ENCODE measurements at places on chromosomes 12 and 14.

DNA sequence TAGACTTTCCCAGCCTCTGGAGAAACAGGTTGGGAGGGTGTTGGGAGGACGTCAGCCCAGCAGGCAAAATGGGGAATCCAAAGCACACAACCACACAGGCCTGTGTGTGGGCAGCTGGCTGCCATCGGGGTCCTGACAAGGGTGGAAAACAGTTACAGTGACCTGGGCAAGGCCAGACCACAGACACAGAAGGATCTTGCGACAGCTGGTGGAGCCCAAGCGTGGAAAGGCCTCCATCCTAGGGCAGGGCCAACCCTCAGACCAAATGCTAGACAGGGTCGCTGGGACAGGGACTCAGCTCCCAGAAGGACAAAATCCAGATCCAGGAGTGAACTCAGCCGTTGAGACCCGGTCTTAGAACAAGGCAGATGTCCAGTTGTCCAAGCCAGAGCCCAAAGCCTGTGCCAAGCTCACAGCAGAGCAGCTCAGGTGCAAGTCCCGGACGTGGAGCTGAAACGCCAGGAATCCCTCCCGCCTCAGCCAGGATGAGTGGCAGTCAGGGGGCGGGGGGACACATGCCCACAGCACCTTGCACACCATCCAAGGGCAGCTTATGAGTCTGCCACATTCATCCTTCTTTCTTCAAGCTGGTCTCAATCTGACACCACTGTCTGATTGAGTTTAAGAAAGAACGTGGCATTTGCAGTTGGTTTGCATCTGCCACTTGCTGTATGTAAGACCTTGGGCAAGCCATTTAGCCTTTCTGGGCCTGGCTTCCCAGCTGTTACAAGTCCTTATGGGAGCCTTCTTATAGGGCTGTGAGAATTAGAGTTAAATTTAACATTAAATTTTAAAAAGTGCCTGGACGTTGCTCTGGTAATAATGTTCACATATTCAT, 37.6 kb downstream of the DEGS2 start:
- no peak for DNase-seq

DNA sequence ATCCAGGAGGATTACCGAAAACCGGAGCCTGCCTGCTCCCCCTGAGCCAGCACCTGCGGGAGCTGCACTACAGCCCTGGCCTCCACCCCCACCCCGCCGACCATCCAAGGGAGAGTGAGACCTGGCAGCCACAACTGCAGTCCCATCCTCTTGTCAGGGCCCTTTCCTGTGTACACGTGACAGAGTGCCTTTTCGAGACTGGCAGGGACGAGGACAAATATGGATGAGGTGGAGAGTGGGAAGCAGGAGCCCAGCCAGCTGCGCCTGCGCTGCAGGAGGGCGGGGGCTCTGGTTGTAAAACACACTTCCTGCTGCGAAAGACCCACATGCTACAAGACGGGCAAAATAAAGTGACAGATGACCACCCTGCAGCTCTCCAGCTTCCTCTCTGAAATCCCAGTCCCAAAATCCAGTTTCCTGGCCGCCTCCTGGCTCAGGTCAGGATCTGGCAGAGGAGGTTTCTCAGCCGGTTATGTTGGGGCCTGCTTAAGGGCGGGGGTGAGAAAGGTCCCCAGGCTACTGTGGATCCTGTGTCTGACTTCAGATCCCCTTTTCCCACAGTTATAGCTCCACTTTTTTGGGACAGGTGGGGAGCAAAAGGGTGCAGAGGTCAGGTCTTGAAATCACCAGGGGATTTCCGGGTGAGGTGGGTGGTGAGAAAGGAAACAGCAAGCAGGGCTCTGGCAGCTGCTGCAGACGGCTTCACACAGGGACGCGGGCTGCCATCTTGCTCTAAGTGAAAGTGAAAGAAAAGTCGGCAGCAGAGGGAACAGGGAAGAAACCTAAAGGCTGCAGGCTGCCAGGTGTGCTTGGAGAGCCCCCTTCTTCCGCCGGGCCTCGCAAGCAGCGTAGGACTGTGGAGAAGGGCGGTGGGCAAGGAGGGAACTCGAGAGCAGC, at the start of gene TAPBPL:
Gene TAPBPL, plus strand, starts transcription at position 695 of the 897 bp plus-strand sequence. CDS start 207 bp downstream, outside the sequence.
- DNase-seq, result peak; percentile 62

DNA sequence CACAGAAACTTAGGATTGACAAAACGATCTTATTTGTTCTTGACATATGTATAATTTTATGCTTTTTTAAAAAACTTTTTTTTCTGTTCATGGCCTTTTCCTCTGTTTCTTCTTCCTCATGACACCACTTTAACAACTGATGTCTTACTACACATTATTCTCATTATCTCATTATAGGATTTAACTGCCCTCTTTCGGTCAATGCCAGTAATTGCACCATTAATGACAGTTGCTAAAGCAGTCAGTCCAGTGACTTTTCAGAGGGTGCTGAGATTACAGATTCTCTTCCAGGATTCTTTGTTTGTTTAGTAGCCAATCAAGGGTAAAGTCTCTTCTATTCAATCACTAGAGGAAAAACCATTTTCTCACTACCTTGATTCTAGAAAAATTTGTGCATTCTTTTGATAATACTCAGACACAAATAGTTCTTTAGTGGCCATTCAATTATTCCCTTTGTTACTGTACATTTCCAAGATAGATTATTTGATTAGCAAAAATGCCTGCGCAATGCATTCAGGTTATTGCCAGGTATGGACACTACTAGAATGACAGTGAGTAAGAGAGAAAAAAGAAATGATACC, 50.1 kb downstream of the KLRG1 start:
- no peak for DNase-seq

GRCh38 chr12:104699489-104700190, 242.9 kb downstream of the CHST11 start:
- DNase-seq, result peak; percentile 12

DNA sequence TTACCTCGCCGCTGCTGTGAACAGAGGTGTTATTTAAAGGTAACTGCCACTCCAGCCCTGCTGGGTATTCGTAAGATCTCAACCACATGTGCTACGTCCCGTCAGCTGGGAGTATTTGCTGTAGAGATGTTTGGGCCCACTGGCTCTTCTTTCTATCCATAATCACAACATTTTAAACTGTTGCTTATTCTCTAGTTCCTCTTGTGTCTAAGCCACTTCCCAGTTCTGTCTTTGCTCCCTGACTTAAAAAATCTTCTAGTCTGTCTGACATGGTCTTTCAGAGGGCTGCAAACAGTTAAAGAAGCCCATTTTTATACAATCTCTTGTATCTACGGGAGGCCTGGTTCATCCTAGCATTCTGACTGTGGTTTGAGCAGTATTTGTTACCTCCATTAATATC, 33.2 kb upstream of the HELB start:
- no peak for DNase-seq

DNA sequence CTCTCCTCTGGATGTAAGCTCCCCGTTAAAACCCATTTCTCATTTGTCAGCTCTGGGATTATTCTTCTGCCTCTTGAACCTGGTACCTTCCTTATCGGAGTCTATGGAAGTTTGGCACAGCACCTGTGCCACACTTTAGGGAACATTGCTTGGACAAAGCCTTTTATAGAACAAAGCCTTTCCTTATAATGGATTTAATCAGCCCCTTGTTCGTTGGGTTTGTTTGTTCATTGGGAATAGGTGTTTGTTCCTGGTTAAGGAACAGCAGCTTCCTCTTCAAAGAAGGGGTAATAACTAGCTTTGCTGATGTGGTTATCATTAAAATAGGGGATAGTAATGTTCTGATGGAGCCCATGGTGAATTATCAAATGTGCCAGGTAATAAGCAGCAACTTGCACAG, 70.4 kb downstream of the NRXN3 start:
- no peak for DNase-seq

- no peak for DNase-seq
Measured at GRCh38 chr12:29503283-29503682, 5.8 kb upstream of the OVCH1 start.

DNA sequence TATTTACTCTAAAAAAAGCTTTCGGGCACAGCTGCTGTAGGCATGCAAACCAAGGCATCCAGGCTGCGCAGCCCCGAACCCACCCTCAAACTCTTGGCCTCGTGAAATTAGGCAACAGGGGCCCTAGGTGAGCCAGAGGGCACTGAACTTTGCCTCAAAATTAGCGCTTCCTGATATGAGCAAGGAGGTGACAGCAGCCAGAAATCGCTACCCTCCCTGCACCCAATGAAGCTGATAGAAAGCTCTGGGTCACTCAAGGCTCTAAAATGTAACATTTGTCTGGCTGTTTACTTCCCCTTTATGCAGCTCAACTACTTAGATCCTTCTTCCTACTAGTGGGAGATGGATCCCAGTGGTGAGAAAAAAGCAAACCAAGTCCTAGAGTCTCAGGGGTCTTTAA, 61.8 kb downstream of the PITPNM2 start:
- DNase-seq, result no peak

- no peak for DNase-seq
Measured at GRCh38 chr12:79932357-79932756, 2.5 kb downstream of the PPP1R12A start.

DNA sequence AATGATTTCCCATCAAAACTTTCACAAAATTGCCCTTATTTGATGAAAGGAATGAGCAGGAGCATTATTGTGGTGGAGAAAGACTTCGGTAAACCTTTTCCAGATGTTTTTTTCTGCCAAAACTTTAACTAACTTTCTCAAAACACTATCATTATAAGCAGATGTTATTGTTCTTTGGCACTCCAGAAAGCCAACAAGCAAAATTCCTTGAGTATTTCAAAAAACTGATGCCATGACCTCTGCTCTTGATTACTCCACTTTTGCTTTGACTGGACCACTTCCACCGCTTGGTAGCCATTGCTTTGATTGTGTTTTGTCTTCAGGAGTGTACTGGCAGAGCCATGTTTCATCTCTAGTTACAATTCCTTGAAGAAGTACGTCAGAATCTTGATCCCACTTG, 29.7 kb upstream of the RAB21 start:
- no peak for DNase-seq

DNA sequence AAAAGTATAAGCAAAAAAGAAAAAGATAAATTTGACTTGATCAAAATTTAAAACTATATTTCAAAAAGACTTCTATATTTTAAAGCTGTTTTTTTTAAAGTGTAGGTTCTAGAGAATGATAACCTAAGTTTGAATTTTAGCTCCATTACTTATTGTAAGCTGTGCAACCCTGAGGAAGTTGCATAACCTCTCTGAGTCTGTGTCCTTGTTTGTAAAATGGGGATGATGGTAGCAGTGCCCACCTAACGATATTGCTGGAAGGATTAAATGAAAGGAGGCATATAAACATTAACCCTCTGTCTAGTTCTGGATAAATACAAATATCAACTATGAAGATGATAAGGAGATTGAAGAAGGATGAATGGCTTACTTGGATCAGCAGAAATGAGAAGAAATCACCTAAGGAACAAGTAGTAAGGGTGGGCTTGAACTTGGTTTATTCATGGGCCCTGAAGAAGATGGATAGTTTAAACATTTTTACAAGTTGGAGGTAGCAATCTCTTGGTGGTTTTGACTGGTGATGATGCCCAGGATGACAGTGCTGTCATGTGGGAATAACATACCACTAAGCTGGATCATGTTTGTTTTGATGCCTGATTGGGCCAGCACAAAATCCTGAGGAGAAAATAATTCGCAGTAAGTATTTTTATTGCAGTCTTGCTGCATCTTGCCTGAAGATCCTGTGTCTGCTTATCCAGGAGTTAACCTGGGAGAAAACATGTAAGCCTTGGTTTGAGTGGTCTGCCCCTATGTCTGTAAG, 35.0 kb downstream of the TXNRD1 start:
- DNase-seq, result no peak

DNA sequence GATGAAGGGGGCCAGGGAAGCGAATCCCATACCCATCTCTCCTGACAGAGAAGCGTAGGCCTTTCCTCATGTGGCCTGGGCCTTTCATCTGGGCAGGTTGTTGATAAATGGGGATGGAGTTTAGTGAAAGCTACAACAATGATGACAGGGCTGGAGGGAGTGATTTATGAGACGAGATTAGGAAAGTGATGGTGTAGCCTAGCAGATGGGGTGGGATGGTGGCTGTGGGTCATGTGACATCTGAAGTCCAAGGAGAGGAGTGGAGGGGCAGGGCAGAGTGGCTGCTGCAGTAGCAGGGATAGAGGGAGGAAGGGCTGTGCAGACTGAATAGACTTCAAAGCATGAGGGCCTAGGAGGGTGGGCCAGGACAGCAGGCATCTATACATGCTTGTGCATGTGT, 85.5 kb downstream of the ADCK1 start:
- DNase-seq, result no peak

GRCh38 chr12:87995581-87996178, 33.5 kb downstream of the C12orf50 start:
- DNase-seq, result peak; percentile 14

DNA sequence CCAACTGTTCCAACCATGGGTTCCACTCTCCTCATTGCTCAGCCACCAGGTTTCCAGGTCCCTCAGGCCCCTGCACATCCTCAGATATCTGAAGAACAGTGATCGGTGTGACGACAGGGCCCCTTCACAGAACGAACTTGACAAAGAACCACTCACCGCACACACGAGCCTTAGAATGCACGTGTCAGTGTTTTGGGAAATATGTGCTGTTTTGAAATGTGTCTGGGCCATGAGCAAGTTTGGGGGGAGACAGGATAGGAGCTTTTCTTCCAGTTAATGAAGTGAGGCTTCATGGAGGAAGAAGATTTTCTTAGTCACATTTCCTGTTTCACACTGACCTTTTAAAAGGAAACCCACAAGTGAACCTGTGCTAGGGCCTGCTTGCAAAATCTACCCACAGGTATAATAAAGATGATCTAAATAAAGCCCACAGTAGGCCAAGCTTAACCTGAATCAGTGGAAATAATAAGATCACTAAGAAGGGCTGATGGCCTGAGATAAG, 58.6 kb downstream of the ZFP36L1 start:
- DNase-seq, result peak; percentile 31

GRCh38 chr12:130198026-130198662, 35.9 kb downstream of the FZD10 start:
- no peak for DNase-seq

GRCh38 chr12:129903956-129904829, at the start of gene TMEM132D:
TMEM132D (minus strand) TSS chr12:129904025.
- DNase-seq, result no peak

GRCh38 chr14:105474483-105475268, at the start of gene CRIP2:
CRIP2 (plus strand) TSS chr14:105474821; CDS start chr14:105474863, 42 bp downstream.
- DNase-seq, result no peak

DNA sequence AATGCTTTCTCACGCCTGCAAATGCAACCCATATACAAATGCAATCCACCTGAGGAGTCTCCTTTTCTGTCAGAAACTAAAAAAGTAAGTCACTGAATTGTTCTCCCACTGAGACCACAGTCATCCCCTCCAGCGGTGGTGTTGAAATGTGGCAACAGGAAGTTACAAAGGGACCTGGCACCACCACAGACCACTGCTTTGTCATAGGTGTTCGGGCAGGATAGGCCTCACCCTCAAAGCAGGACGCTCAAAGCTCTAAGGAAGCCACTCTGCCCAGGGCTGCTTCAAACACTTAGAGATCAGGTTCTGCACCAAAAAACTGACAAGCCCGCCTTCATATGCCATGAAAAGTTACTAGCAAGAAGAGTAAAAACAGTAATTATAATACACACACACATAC, 11.3 kb downstream of the PHLDA1 start:
- peak; percentile 66 for DNase-seq
